ENCODE measurements at places on chromosomes 13 and 19. TPM values are rescaled to one million over a fixed set of nuclear protein-coding genes. Genes with fewer than 3 reads are reported as not detected.

Gene IGFL2
- polyA plus RNA-seq = 0.21 TPM

GRCh38 chr13:24097064-24097463 lies 63.5 kb upstream of the SPATA13 start:
- no peak for DNase-seq

Gene C13orf46
- 0.96 TPM for polyA plus RNA-seq

GRCh38 chr19:43997631-43998290 lies 5.0 kb upstream of the ZNF230 start:
- DNase-seq = no peak

GRCh38 chr13:28339419-28339818 lies 155.5 kb downstream of the FLT1 start:
- DNase-seq = no peak

GRCh38 chr19:38114651-38115050 lies 109.4 kb downstream of the DPF1 start:
- no peak for DNase-seq

- peak; percentile 69 for DNase-seq
These were observed 10.1 kb downstream of the C19orf38 start for GRCh38 chr19:10858204-10858828.

Gene GSK3A
- polyA plus RNA-seq = 42.1 TPM

Gene C19orf67
- polyA plus RNA-seq = not detected

DNA sequence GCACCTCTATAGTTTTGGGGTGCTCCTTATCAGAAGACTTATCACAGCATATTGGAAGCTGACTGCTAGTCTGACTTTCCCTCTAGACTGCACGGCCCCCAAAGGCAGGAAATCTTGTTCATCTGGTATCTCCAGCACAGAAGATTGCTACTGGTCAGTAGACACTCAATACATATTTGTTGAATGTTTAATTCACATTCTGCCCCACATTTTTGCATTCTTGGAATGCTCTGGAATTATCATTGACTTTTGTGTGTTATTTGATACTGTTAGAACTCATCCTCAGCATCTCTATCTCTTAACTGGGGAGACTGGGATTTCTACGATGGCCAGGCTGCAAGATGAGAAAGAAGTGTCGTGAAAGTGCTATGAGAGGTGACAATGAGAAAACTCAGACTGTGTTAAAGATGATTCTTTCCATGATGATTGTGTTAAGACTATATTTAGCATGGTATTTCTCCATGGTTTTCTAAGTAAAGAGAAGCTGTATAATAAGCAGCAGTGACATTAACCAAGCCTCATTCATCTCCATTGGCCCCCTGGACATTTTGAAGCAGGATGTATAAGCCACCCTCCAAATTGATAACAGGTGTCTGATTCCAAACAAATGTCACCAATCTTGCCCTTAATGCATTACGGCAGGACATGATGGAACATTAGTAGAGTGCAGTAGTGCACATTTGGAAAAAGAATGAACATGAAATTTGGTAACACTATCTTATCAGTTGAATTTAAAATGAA lies 440.9 kb downstream of the RFC3 start:
- DNase-seq = peak; percentile 65

Gene CELF5
- polyA plus RNA-seq = 0.33 TPM

DNA sequence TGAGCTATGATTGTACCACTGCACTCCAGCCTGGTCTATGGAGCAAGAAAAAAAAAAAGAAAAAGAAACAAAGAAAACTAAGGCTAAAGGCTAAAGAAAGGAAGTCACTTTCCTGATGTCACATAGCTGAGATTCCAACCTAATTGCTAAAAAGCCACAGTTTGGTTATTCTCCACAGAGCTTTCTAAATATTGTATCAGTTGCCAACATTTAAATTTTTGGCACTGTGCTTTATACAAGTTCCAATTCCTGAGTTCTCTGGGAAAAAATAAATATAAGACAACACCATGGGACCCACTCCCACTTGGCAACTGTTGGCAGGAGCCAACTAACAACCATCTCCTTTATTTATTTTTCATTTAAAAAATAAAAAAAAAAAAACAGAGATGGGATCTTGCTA lies 11.2 kb upstream of the LYPD3 start:
- no peak for DNase-seq

Gene EGLN2
- 39.7 TPM for polyA plus RNA-seq

GRCh38 chr19:8461891-8462290 lies 17.1 kb downstream of the HNRNPM start:
- DNase-seq = no peak

Gene NDUFB7
- polyA plus RNA-seq = 465 TPM

DNA sequence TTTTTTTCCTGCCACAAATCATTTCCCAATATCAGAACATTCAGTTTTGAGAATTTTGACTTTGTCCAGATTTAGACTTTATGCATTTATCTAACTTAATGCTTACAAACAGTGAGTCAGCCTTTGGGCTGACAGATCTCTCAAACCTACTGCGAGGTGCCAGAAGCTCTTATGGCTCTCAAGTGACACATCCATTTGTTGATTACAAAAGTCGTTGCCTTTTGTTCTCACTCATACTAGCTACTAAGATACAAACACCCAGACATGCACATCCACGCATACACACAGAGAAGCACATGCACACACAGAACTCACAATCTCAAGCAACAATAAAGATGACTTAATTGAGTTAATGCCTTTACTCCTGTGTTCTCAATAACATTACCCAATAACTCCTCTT lies 1147.5 kb downstream of the DIAPH3 start:
- no peak for DNase-seq

DNA sequence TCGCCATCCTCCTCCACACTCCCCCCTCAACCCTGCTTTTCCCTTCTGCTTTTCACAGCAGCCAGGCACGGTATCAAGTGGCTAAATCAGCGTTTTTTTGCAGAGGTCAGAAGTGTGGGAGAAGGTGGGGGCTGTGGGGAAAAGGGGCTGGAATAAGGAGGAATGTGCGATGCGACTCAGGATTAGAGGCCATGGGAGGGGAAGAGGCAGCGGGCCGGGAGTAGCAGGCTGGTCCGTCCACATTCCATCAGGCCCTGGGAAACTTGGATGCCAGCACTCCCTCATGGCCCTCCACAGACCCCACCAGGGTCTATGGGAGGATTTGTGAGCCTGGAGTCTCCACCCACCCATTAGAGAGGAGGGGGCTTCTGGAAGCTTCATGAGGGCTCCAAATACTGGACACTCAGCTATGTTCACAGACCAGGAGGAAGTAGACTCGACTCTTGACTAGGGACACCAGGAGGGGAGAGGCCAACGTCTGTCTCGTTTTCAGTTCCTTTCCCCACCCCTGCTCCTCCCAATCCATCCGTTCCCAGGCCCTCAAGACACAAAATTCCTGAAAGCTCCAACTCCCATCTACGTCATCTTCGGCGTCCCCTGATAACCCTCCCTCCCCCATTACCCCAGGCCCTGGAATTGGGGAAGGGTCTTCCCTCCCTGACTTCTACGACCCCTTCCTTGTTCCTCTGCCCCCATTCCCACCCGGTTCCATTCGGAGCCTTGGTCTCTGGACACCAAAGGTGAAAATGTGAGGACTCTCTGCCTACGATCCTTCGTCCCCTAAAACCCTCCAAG lies 3.3 kb upstream of the KCNC3 start:
- DNase-seq = no peak

DNA sequence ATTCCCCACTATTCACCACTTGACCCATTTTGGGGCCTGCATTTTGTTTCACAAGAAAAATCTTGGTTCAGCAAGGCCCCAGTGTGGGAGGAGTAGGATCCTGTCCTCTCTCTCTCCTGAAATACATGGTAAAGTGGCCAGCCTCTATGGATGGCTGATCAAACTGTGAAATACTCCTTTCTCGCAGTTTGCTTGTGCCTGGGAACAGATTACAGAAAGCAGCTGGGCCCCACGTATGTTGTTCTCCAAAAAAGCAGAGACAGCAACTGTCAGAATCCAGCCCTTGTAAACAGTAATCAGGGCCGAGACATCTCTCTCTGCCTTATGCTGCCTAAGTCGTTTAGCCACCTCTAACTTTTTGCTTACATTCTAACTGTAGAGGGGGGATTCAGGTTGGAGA lies 61.0 kb upstream of the RAP2A start:
- DNase-seq = no peak

DNA sequence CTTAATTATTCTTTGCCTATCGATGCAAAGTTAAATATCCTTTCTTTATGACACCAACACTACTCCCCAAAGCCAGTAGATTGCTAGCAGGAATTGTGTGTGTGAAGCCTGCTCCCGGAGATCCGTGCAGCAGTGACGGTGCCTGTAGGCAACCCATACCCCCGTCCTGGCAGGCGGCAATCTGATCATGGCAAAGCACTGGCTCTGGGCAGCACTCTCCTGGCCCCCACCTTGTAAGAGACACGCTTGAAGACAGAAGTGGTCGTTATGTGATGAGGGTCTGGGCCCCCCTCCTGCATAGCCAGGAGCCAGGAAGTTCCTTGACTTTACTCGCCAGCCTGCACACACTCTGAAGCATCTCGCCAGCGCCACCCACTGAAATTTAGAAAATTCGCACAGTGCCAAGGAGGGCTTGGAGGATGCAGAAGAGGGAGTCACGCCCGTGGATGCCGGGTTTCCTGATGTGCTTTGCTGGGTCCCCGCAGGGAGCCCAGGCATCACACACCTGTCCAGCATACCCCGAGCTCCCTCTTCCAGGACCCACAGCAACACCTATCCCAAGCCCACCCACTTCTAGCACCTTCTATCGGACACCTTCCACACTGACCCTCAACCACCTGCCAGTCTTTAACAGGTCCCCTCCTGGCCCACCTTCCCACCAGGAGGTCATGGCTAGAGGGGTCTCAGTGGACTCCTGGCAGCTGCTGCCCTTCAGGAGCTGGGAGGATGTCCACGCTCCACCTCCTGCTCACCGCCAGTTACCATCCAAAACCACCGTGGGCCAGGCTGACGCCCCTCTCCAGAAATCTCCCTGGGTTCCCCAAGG lies 54.5 kb downstream of the CEBPG start:
- no peak for DNase-seq

Gene GPC6
- 6.5 TPM for polyA plus RNA-seq

Gene GGN
- polyA plus RNA-seq = 0.52 TPM

GRCh38 chr19:41927497-41928192 lies 604 bp downstream of the ERFL start:
- DNase-seq = peak; percentile 79

DNA sequence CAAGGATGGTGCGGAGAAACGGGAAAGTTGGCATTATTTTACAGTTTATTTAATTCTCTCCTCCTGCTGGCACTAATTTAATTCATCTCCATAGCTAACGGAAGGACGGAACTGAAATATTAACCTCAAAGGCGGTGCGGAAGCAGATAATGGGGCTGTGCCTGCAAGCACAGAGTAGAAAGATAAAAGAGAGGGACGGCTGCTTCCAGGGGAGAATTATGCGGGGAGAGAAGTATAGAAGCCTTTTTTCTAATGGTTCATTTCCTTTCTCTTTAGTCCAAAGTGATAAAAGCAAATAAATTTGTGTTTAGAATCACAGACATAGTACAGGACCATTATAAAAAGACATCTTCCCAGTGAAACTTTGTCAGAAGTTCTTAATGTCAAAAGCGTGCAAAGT lies 34.5 kb upstream of the UQCRFS1 start:
- no peak for DNase-seq

GRCh38 chr19:35449359-35450043 lies 1.4 kb downstream of the FFAR2 start:
- peak; percentile 37 for DNase-seq
